GM13977 (cell line): ENCODE measurements at places on chromosomes 2 and 18.

DNA sequence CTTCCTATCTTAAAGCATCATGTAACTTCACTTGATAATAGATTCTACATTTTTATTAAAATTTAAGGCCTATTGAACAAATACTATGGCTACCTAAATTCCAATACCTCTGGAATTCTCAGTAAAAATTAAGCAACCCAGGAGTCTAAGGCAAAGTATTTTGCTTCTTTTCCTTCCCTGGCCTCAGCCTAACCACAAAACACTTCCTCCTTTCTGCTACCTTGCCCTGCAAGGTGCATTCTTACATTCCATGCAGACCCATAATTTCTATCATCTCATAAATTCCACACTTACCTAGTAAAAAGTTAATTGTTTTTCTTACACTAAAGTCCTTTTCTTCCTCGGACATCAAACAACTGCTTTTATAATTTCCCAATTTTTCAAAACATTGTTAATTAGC, 3.7 kb downstream of the MBOAT2 start:
- no peak for DNase-seq

GRCh38 chr2:202387608-202388342, 11.6 kb downstream of the BMPR2 start:
- DNase-seq: no peak

DNA sequence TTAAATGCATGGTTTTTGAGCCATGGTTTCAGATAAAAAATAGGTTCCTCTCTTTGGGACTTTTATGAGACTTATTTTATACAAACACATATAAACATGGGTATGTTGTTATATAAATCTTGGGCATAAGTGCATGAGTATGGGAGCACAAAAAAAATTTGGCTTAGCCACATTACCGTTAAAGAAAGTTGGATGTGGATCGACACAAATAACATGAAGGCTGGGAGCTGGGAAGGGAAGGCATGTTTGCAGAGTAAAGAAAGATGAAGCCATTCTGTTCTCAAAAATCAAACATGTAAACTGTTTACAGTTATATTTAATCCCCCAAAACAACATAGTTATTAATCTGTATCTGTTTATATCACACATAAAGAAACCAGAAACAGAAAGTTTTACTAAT, 313.8 kb downstream of the NRXN1 start:
- no peak for DNase-seq

DNA sequence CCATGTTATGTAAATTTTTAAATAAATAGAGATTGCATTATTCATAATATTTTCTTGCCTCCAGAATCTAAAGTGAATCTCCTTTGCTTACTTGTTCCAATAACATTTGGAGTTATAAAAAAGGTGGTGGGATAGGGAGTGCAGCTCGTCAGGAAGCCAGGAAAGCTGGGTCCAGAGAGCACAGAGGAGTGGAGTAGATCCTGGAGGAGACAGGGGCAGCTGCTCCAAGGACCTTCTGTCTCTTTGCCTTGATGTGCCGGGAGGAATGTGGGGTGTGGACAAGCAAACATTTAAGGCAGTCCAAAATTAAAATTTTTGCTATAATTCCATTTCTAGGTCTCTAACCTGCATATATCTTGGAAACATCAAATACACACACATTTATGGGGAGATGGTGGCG, 29.3 kb downstream of the HAUS1 start:
- DNase-seq: no peak

DNA sequence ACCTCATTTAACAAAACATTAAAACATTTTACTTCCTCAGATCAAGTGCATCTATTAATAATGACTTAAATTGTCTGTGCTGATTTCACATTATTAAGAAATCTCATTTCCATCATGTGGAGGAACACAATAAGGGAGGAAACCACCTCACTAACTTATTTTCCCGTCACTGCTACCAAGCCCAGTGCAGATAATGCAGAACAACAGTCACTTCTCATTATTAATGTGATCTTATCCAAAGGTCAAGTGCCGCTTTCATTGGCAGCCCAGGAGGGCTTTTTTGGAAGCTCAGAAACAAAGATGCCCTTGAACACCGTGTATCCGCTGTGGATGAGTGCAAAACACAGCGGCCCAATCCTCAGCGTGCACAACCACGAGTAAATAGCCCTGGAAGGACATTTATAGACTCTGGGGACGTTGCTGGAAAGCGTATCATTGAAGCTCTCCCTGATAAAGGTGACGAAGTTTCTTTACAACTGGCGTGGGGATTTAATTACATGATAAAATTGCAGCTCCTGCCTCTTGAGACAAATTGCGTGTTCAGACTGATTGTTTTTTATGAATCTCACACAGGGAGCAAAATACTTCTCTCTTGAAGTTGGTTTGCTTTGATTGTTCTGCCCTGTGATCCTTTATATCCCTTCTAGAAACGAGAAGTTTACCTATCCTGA, 13.2 kb downstream of the ASB18 start:
- DNase-seq: no peak

GRCh38 chr2:189287363-189287762, 107.8 kb upstream of the COL5A2 start:
- no peak for DNase-seq

- DNase-seq: no peak
These were observed 61.7 kb upstream of the MTIF2 start for GRCh38 chr2:55330541-55331297.

DNA sequence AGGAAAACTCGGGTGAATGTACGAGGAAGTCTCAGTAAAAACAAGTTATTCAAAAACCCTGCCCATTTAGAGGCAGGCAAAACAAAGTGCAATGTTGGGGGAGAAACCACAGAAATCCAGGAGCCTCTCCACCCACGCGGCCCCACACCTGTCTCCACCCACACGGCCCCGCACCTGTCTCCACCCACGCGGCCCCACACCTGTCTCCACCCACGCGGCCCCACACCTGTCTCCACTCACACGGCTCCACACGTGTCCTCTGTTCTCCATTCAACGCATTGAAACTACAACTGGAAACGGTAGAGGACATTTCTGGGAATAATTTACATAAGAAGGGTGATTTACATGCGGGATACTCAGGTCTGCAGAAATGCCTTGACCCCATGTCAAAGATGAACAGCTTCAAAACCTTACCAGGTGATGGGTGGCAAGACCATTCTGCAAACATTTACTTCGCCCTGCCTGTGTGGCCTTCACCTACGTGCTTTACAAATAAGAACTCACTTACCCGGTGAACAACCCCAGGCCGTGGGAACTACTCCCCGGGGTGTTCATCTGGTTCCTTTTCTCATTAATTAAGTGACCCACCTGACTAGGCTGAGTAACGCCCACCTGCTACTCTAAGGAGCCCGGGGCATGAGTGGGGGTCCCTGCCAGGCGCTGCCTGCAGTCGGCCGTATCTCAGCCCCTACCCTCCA, 100.4 kb downstream of the EIPR1 start:
- no peak for DNase-seq

DNA sequence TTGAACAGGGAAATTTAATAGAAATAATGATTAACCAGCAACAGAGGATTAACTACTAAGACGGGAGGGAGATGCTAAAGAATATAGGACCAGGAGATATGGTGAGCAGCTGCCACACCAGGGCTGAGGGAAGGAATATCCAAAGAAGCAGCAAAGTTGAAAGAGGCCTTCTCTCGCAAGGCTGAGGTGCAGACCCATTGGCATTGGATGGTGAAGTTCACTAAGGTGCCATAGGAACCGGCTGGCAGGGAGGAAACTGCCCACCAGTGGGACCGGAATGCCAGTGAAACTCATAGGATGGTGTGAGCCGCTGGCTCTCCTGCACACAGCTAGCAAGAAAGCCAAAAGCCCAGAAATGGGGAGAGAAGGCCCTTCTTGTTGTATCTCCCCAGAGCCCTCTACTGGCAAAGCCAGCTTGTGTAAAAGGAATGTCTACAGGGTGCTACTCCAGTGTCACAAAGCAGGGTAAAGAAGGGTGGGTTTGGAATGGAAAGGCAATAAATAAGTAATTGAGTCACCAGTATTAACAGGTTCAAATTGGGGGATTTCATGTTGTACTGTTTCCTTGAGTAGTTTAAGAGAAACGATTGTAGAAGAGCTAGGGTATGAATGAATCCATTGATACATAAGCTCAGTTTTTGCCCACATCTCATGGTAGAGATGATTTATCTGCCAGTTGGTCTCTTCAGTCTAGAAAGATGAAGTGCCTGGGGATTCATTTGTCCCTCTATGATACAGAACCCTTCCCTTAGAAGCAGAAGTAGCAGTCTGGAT, 36.0 kb downstream of the FARP2 start:
- no peak for DNase-seq

DNA sequence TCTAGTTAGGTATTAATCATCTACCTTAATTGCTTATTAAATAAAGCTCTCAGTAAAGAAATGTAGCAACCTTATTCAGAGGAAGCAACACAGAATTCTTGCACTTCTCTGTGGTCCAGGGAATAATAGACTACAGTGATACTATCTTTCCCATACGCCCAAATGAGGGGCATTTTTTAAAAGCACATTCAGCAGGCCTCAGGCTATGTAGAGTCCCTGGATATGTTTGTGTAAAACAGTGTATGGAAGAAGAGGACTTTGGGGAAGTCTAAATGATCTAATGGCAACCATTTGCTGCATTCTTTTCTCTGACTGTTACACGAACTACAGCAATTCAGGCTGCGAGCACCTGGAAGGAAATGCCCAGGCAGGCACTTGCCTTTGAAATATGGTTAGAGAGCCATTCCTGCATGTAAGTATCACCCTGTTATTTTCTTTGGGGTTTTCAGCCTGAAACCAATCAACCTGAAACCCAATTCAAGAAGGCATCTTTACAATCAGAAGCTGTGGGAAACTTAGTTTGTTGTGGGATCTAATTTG, 1814.7 kb upstream of the CELF4 start:
- no peak for DNase-seq

GRCh38 chr2:52264488-52264887, 1232.6 kb upstream of the NRXN1 start:
- no peak for DNase-seq

- DNase-seq: peak; percentile 32
These were observed 16.2 kb downstream of the ATG16L1 start for GRCh38 chr2:233267516-233268245.

- DNase-seq: no peak
These were observed 110.3 kb upstream of the TTN start for GRCh38 chr2:178917555-178917954.

DNA sequence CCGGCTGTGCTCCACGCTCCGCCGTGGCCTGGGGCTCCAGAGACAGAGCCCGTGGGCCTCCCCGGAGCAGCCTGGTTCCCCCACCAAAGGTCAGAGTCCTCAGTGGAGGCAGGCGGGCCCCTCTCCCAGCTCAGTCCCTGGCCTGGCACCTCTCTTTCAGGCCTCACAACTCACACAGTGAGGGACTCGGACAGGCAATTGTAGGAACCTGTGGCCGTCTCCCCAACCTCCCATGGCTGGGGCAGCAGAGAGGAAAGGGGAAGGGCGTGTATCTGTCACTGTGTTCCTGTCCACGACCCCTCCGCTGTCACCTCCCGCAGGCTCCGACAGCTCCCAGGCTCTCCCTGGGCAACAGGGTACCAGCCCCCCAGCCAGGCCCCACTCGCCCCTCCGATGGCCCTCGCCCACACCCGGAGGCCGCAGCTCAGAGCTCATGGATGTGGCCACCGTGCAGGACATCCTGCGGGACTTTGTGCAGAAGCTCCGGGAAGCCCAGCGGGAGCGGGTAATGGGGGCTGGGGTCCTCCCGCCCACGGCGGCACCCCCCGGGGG, 32.4 kb upstream of the SNED1 start:
- DNase-seq: no peak

DNA sequence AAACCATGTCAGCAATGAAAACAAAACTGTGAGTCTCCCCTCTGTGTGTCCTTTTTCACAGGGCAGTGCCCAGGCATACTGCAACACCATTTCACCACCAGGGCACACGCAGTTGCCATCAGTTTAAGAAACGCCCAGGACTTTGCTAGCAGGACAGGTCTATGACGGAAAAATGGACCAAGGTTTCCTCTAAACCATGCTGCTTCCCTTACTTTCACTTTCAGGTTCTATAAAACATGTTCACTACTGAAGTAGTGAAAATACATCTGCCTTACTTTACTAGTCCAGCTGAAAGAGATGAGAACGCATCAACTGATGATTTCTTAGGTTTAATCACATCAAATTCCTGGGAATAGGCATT, 110.5 kb downstream of the TCF4 start:
- peak; percentile 37 for DNase-seq

DNA sequence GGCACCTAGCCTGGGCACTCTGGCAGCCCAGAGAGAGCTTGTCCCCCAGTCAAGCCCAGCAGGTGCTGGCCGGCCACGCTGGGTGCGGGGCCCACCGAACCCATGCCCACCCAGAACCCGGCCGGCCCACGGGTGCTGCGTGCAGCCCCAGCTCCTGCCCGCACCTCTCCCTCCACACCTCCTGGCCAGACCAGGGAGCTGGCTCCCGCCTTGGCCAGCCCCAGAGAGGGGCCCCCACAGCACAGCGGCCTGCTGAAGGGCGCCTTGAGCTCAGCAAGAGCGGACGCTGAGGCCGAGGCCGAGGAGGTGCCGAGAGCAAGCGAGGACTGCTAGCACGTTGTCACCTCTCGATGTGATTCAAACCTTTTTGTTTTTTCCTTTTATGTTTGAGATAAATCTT, 407.0 kb upstream of the KCNJ3 start:
- DNase-seq: no peak

- DNase-seq: no peak
These were observed 178.8 kb downstream of the ACKR3 start for GRCh38 chr2:236748385-236748784.

GRCh38 chr2:232761301-232761907, 15.0 kb downstream of the KCNJ13 start:
- DNase-seq: peak; percentile 10

GRCh38 chr2:63192169-63192888, 141.7 kb downstream of the OTX1 start:
- DNase-seq: no peak

DNA sequence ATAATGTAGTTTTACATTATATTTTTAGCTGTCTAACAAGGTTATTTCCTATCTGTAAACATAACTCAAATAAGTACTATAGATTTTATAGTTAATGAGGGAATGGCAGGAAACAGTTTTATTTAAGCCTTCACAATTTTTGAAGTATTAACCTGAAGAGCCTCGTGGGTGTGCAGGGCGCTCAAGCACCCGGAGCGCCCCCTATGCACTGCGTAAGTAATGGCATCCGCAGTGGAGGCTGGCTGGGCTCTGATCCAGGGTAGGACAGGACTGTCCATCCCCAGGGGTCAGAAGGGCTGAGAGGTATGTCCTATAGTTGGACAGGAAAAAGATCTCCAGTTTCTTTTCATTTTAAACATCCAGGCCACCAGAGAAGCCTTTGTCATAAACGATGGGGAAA, 8.2 kb upstream of the GBX2 start:
- peak; percentile 71 for DNase-seq

- no peak for DNase-seq
These were observed 87.8 kb upstream of the UPP2 start for GRCh38 chr2:158013891-158014290.

- no peak for DNase-seq
These were observed 17.9 kb upstream of the ALPI start for GRCh38 chr2:232438091-232438490.

GRCh38 chr2:233059547-233059796, 670 bp upstream of the INPP5D start:
- DNase-seq: peak; percentile 69
